ENCODE measurements at places on chromosomes 7 and 10.

GRCh38 chr7:98230746-98231471 lies 19.7 kb downstream of the BHLHA15 start:
- DNase-seq: no peak

- DNase-seq: no peak
These were observed 217.9 kb downstream of the SKAP2 start for GRCh38 chr7:26646336-26647048.

- DNase-seq: peak; percentile 75
These were observed at the start of gene CLIP2 for GRCh38 chr7:74289018-74289658. Gene CLIP2 (plus strand): TSS chr7:74289407. CDS start chr7:74317547, 28,140 bp downstream.

DNA sequence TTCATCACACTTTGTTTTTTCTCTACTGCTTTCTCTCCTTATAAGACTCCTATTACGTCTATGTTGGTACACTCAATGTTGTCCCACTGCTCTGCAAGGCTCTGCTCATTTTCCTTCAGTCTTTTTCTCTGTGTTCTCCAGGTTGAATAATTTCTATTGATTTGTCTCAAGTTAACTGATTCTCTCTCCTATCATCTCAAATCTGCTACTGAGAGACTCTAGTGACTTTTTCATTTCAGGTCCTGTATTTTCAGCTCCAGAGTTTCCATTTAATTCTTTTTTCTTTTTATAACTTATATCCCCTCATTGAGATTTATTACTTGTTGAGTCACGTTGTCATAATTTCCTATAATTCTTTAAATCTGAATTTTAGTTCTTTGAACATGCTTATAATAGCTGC lies 100.9 kb downstream of the RNLS start:
- no peak for DNase-seq

- no peak for DNase-seq
These were observed 57.8 kb upstream of the SDK1 start for GRCh38 chr7:3243256-3243655.

GRCh38 chr7:33720870-33721269 lies 184.5 kb upstream of the BMPER start:
- DNase-seq: no peak

GRCh38 chr10:60549686-60550085 lies 160.0 kb upstream of the ANK3 start:
- peak; percentile 2 for DNase-seq

DNA sequence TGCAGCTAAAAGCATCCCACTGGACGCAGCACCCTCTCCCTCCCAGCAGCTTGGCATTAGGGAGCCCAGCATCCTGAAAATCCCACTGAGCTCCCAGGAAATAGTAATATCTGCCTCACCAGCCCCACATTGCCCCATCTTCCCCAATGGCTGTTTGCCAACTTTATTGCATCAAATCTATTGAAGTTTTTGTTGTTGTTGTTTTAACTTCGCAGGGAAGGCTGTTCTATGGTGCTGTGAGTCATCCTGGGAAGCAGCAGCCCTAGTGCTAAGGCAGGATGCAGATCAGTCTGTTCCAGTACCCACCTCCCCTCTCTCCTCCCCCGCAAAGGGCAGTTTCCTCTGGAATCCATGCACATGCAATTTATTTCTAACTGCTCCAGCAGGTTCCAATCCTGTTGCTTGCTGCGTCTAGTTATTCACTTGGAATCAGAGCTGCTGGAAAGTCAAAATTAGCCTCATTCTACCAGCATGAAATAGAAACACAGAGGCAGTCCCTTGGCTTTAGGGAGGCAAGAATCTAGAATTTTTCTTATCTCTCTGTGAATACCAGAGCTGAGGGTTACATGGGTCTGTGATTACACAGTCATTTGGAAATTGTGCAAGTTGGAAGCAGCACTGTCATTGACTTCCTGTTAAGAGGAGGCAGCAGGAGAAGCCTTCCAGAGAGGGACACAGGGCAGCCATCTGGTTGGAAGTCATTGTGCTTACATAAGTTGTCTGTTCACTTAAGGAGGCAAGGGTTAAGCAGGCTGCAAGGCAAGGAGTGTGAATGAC lies 115.9 kb upstream of the CACUL1 start:
- no peak for DNase-seq
